T47D (cell line): ENCODE measurements at places on chromosomes 3 and 15.

GRCh38 chr15:97745481-97746071, 214.9 kb upstream of the ARRDC4 start:
- peak; percentile 68 for DNase-seq

DNA sequence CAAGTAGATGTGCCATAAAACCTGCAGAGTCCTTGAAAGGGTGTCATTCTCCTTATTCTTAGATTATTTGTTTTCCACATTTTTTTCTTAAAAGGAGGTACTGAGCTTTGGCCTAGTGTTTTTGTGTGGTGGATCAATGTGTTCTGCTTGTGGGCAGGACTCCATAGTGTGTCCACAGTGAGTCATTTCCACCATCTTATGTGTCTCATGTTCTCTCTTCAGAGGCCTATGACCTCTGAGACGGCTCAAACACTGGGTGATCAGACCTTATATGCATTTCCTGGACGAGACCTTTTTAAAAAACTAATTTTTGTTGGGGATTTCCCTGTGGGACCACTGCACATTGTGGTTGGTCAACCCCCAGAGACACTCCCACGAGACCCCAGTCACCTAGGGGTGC, 93.4 kb downstream of the CHCHD4 start:
- no peak for DNase-seq

DNA sequence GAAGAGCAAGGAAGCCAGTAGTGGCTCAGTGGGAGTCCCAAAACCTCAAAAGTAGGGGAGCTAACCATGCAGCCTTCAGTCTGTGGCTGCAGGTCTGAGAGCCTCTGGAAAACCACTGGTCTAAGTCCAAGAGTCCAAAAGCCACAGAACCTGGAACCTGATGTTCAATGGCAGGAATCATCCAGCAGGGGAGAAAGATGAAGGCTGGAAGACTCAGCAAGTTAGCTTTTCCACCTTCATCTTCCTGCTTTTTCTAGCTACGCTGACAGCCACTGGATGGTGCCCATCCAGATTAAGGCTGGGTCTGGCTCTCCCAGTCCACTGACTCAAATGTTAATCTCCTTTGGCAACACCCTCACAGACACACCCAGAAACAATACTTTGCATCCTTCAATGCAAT, 626.3 kb downstream of the NAALADL2 start:
- no peak for DNase-seq

GRCh38 chr15:70923311-70924080, 30.9 kb downstream of the LRRC49 start:
- DNase-seq, result no peak

DNA sequence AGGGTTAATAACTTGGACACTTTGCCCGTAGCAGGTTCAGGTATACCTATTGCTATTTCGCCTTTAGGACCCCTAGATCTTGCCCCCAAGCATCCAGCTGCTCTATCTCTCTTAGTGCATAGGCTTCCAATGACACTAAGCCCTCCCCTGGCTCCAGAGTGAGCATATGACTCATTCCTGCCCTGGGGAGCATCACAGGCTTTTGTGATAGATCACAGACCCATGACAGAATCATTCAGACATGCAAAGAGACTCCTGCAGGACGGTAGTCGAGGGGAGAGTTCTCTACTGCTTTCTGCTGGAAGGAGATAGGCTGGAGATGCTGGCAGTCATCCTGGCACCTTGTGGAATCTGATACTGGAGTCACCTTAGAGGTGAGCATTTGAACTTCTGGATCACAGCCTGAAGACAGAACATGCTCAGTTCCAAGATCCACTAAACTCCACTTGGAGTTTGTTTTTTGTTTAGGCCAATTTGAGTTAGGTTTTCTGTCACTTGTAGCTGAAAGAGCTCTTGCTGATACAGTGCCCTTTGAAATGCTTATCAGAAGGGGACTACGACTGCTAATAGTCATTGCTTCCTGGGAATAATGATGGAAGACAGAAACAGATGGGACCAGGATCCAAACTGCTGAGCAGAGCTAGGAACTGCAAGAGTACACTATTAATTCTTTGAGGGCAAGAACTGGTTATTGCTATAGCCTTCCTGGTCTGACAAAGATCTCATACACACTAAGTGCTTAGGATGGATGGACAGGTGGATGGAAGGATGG, 11.0 kb downstream of the LYSMD2 start:
- no peak for DNase-seq

- no peak for DNase-seq
Observed at GRCh38 chr15:43943511-43943910, 116.7 kb downstream of the WDR76 start.
